ENCODE measurements at places on chromosomes 7 and 10.

DNA sequence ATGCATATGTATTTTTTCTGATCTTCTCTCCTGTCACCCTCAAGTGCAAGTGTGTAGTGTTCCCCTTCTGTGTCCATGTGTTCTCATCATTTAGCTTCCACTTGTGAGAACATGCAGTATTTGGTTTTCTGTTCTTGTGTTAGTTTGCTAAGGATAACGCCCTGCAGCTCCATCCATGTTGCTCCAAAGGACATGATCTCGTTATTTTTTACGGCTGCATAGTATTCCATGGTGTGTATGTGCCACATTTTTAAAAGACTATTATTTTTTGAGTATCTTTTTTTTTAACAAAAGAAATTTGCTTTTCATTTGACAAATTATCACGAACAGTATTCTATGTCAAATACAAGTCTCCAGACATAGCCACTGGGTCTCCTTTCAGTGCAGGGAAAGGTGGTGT is 110.1 kb upstream of the ZNF746 start:
- no peak for DNase-seq

DNA sequence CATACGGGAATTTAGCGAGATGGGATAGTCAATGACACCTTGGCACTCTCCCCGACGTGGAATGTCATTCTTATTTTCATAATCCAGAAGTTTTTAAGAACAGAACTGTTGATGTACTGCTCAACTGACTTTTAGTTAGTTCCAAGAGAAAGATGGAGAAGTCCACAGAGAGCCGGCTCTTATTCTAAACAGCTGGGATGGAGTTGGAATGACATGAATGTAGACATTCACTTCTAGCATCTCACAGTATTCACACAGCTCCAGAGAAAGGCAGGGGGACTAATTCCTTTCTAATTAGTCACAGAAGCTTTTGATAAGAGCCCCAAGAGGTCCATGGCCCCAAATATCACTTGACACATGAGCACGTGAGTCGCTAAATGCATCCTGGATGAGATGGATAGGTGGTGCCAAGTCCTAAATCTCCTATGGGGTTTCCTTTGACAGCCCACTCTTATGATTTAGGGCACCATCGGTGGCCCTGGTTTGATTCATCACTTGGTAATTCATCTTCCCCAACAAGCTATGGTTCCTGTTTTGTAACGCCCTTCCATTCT is 420.3 kb upstream of the AUTS2 start:
- DNase-seq, result no peak

DNA sequence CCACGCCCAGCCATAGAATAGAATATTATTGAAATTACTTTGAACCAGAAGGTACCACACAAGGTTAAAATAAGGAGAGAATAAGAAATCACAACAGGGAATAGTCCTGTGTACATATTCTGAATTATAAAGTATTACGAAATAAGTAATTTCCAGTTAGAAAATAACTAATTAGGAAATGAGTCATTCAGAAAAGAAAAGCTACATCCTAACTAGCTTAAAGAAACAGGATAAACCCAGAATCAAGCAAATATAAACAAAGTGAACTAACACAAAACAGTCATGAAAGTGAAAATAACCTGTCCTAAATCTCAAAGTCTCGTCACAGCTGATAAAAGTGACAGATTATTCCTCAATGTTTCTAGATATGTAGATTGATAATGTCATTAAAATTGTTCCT is 74.8 kb upstream of the NEBL start:
- DNase-seq, result no peak

DNA sequence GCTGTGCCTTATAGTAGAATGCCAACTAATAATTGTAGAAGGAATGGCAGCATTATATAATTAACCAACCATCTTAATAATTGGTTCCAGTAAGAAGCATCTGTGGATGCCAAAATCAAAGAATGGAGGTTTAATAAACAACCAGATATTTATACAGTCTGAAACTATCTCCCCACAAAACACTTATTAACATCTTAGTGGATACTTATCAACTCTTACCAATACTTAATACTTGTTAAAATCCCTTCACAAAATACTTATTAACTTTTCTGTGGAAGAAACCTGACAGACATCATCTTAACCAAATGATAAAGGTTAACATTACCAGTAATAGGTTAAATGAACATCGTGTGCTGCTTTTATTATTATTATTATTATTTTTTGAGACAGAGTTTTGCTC is 29.1 kb upstream of the FAM107B start:
- no peak for DNase-seq

DNA sequence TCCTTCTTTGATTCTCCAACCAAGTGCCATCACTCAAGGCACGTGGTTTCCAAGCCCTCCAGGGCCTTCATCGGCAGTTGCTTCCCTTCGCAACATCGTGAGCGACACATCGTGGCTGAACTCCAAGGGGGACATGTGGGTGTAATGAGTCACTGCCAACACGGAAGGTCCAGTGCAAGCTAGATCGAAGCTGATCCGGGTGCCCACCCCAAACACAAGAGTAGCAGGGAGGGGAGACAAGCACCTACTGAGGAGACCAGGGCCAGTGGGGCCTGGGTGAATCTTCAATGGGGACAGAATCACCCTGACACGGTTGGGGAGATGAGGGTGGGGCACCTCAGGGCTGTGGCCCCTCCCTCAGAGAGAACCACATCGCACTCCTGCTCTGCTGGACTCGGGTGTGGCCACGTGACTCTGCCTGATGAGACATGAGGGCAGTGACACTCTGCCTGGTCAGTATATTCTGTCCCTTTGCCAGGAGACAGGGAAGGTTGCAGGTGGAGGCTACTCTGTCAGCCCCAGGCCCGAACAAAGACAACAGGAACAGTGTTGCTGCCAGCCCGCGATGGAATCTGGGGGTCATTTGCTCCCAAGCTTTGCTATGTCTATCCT is 36.8 kb upstream of the HSPA12A start:
- DNase-seq, result no peak

DNA sequence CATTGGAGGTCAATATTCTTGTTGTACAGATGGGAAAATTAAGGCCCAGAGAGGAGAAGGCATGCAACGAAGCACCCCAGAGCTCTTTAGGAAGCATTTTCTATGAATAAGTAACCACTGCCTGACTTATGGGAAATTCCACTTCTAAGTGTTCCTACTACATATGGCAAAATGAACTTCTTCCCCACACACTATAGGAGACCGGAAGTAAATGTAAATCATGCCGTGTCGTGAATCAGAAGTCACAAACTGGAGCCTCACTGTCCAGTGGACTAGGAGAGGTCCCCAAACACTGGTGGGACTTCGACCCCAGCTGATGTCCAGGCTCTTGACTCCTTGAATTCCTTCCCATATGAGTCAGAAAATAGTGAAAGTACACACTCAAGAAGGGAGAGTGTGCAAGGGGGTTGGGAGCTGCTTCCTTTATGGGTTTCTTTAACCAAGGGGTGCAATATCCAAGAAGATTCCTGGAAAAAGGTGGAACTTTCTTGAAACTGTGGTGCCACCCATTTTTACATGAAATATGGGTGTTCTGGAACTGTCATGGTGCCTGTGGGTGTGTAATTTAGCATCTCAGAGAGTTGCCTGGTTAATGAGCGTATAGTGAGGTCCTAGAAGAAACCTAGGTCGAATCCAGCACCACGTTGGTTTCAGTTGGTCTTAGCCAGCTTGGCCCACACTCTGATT is 6.7 kb downstream of the RASSF4 start:
- DNase-seq, result no peak

GRCh38 chr7:153110606-153111005 is 351.1 kb downstream of the ACTR3B start:
- DNase-seq, result no peak

DNA sequence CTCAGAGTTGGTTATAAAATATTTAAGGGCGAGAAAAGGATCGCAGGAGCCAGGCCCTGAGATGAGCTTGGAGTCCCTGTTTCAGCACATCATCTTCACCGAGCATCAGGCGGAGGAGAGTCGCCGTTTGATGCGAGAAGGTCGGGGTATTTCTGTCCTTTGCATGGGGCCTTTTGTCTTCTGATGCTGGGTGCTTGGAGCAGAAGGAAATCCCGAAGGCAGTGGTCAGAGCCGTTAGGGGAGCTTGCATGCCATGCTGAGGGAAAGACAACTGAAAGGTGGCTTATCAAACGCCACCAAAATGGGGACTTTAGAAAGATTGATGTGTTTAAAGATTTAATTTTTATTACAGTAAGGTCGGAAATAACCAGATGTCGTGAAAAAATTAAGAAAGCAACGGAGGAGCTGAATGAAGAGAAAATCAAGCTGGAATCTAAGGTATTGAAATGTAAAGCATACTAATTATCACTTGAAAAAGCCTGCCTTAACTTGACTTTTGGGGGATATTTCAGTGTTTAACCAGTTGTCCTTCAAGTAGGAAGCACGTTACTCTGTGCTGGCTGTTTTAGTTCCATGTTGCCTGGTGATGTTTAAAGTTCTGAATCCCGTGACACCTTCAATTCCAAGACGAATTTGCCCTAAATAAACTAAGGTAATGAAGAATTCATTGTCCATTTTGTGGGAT is 845 bp downstream of the CCDC172 start:
- no peak for DNase-seq

GRCh38 chr10:44045020-44045419 is 339.9 kb downstream of the CXCL12 start:
- DNase-seq, result no peak

GRCh38 chr10:113057948-113058522 is 108.0 kb downstream of the TCF7L2 start:
- DNase-seq, result no peak

GRCh38 chr7:23598296-23598695 is 1.1 kb downstream of the CCDC126 start:
- DNase-seq, result no peak

GRCh38 chr7:55171157-55171556 is 152.3 kb downstream of the EGFR start:
- DNase-seq, result no peak

- no peak for DNase-seq
These were observed 8.7 kb upstream of the OPALIN start for GRCh38 chr10:96367470-96367869.

DNA sequence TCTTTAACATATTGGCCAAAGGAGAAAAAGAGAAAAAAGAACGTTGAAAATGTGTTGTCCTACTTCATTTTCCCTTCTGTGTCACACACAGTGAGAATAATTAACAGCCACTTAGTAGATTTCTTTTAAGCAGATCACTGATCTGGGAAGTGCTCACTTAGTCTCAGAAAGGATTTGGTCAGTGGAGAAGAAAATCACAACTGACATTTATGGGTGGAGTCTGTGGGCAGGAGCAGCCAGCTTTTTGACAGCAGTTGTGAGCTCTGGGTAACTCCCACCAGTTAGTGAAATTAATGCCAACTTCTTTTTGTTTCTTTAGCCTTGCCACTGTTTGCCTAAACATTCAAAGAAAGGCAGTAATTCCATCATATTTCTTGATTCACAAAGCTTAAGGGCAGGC is 49.7 kb downstream of the CDK14 start:
- DNase-seq, result no peak

GRCh38 chr10:130026670-130027456 is 62.8 kb upstream of the EBF3 start:
- no peak for DNase-seq

DNA sequence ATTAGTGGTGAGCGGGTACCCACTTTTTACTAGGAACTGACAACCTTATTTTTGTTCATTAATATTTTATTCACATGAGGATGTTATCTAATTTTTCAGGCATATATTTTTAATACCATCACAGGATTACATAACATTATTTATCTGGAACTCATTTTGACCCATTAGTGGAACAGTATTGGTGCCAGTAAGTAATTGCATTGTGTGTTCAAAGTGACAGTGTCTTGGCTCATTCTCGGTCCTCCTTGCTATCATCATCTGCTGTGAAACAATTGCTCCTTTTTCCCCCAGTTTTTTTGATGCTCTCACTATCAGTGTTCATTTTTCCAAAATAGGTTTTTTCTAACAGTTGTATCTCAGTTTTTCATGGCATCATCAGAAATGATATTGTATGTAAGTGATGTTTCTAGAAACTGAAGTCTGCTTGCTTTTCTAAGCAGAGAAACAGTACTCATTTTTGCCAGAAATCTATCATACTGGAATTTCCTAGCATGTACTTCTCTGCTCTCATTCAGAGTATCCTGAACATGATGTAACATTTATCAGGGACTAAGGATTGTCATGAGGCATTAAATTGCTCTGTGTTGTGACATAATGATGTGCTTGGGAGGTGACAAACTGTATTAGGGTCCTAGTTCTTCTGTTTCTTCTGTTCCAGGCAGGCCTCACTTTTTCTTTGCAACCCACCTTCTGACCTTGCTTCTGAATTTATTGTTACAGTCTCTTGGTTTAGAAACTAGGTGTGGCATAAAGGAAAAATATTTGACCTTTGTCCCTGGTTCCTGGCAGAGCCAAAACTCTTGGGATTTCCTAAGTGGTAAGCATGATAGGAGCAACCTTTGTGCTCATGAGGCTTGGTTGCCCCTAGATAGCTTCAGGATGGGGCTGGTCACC is 4.2 kb downstream of the NUB1 start:
- DNase-seq, result no peak

- no peak for DNase-seq
These were observed 113.0 kb upstream of the PCDH15 start for GRCh38 chr10:54914049-54914448.

- no peak for DNase-seq
These were observed 85.4 kb upstream of the PRR15 start for GRCh38 chr7:29478226-29478625.

DNA sequence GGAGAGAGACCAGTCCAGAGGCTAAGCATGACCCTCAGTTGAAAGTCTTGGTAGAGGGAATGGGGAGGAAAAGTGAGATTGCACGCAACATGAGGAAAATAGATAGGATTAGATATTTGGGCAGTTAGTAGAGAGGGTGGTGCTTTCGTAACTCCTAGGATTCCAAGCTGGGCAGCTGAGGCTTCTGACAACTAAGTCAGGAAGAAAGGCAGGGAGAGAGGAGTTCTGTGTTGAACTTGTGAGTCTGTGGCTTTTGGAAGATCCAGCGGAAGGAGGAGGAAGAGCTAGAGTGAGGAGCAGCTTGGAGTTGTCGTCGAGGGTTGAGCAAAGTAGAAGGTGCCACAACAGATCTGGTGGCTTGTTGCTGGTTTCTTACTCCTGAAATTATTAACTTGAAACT is 21.8 kb downstream of the CUL1 start:
- no peak for DNase-seq

- no peak for DNase-seq
These were observed 136.4 kb downstream of the CUBN start for GRCh38 chr10:16993186-16993585.

- DNase-seq, result no peak
These were observed 673.9 kb upstream of the ANKRD30A start for GRCh38 chr10:36451391-36451970.

GRCh38 chr7:826230-826917 is 5.9 kb upstream of the SUN1 start:
- no peak for DNase-seq

DNA sequence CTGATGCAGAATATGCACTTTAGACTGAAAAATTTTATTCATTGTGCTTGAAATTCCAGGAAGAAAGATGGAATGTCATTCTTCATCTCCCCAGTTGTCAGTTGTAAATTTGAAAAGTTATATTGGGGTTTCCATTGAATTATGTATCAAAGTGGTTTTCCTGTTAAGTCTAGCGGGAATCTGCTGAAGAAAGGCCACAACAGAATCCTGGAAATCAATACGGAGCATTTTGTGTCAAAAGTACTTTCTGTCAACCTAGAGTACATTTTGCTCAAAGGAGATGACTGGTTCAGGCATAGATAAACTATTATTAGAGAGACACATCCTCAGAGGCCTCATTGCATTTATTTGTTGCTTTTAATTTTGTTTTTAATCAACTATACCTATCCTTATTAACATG is 538.2 kb upstream of the SEMA3D start:
- no peak for DNase-seq

GRCh38 chr7:129676017-129676897 is 64.7 kb downstream of the NRF1 start:
- no peak for DNase-seq

- DNase-seq, result no peak
These were observed 46.1 kb downstream of the PTPRN2 start for GRCh38 chr7:158541346-158542010.

All from kidney epithelial cell (primary cell).